ENCODE measurements at places on chromosomes 5 and 9. TPM values are rescaled to one million over a fixed set of nuclear protein-coding genes. Genes with fewer than 3 reads are reported as not detected.

DNA sequence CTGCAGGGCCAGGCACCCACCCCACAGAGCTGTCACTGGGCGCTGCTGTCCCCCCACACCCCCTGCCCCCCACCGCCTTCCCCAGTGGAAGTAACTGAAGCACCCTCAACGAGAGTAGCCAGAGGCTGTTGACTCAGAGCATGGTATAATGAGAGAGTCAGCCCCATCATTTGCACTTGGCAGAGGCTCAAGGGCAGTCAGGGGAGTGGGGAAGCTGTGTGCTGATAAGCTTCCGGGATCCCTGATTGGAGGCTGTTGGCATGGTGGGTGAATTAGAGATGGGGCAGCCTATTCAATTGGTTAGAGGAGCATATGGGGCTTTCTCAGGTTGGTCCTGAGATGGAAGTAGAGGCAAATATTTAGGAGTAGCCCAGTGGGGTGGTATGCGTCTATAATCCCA, 77.1 kb upstream of the GOLM1 start:
- no peak for DNase-seq

The KCTD16 gene
- 0.07 TPM for total RNA-seq

DNA sequence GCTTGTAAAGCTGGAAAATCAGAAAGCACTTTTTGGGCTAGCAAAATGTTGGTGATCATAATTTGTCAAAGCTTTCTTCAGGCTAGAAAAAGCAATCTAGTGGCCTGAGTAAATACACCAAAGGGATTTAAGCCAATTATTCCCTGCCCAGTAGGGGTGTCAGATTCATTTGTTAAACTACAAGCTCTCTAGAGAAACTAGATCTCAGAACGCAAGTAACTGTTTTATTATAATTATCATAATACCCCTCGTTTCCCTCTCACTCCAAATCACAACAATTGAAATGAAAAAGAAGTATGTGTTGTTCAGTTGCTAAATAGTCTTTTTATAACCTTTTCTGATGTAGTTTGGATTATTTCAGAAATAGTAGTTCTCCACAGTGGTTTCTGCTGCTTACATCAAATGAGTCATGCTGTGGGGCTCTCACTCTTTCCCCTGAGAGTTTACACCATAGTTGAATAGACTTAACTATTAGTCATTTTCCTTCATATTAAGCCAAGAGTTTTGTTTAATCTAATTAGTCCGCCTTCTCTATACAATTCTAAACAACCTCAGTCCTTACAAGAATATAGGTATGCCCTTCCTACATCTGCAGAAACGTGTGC, 918.6 kb upstream of the DMAC1 start:
- no peak for DNase-seq

- DNase-seq = no peak
Observed at GRCh38 chr5:151947931-151948608, 23.4 kb upstream of the GLRA1 start.

- DNase-seq = peak; percentile 82
Observed at GRCh38 chr5:139863855-139864558, 68.4 kb downstream of the PSD2 start.

GRCh38 chr5:124894541-124894940, 148.1 kb upstream of the ZNF608 start:
- no peak for DNase-seq

DNA sequence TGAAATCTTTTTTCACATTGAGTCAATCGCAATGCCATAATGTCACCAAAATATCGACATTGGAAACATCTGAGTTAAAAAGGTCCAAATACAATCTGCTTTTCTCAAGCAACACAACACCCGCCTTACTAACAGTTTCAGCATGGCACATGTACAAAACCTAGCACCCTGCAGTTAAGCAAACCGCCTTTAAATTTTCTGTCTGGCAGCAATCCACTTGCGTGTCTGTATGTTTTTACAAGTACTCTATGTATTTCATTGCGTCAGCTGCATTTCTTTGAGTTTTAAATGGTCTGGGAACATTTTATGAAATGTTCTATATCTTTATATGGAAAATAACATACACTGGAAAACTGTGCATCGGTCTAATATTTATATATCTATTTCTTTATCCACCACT, 134.6 kb downstream of the DENND1A start:
- DNase-seq = no peak

GRCh38 chr5:66958980-66959641, 237.5 kb downstream of the CD180 start:
- DNase-seq = peak; percentile 23

The MOB3B gene
- 68.2 TPM for total RNA-seq

The TLX3 gene
- not detected for total RNA-seq

The ZNF883 gene
- total RNA-seq = 3.8 TPM

- no peak for DNase-seq
Observed at GRCh38 chr5:143987751-143988560, 176.0 kb downstream of the HMHB1 start.

DNA sequence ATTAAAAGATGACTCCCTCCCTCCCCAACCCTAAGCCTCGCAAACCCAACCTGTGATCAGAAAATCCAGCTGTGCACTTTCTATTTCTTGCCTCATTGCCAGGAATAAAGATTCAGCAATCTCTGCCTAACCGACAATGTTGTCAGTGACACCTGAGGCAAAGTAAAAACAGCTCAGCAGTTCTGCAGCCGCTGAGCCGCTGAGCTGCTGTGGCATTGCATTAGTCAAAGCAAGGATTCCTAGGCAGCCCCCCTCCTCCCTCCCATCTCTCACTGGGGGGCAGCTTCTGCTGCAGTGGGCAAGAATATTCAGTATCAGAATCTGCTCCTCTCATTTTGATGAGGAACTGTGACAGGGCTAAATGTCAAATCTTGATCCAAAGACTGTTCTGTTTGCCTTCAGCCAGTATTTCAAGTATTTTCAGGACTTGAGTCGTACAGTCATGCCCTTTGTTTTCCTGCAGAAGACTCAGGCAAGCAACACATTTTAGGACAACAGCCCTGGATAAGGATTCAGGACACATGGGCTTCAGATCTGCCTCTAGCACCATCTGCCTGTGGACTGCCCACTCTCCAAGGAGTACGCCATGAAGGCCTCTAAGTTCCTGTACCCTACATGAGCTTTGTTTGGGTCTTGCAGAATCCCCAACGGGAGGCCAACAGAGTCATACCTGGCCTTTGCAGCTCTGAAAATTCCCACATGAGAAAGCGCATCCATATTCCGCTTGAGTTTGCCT, 41.1 kb upstream of the DAP start:
- DNase-seq = no peak

DNA sequence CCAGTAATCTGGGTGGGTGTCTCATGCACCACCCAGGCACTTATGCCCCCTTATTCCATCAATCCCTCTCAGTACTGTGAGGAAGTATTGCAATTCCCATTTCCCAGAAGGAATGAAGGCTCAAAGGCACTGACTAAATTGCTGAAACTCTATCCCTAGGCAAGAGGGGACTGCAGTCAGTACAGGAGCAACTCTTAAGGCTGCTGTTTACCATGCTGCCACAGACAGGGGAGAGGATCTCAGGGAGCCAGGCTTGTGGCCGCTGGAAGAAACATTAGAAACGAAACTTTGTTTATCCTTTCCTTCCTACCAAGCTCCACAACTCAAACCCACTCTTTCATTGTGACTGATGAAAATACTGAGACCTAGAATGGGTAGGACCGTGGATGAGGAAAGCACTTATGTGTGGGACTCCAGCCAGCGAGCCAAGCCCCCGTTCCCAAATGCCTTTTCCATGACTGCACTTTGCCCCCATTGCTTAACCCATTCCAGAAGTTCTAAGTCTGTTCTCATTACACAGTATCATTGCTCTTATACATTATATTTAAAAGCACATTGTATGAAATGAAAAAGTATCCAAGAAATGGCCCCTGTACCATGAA, 54.3 kb downstream of the TLE1 start:
- DNase-seq = no peak

GRCh38 chr5:14245132-14245925, 102.2 kb downstream of the TRIO start:
- no peak for DNase-seq

GRCh38 chr5:51566953-51567352, 183.7 kb downstream of the ISL1 start:
- DNase-seq = no peak

DNA sequence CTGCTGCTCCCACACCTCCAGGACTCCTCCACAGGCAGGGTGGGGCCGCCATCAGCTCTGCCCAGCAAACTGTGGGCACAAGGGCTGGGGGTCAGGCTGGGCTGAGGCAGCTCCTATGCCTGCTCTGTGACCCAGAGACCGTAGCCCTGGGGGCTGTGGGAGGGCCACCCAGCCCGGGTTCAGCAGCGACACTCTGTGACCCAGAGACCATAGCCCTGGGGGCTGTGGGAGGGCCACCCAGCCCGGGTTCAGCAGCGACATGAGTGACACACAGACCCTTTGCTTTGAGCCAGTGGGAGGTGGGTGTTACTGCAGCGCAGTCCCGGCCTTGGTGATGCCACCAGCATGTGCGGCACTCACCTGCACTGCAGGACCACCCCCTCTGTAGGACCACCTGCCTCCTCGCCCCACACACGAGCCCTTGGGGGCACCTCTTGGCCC, 118.9 kb upstream of the LPCAT1 start:
- DNase-seq = no peak

GRCh38 chr9:120859361-120859760, 16.6 kb upstream of the PSMD5 start:
- no peak for DNase-seq

DNA sequence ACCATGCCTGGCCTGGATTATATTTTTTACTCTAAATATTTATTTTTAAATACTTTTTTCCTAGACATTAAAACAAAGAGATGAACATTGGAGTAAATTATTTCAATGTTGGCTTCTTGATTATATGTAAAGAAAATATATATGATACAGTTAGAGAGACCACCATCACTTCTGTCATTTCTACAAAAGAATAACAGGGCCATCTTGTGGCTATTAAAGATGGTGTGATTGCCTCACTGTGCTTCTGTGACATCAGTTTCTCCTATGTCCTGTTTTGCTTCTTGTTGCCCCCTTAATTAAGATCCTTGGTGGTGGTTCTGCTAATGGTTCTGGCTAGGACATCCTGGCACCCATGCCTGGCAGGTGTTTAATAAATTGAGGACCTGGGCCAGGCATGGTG, 32.9 kb downstream of the NDFIP1 start:
- no peak for DNase-seq

- DNase-seq = peak; percentile 48
Observed at GRCh38 chr5:68251386-68251785, 35.8 kb downstream of the PIK3R1 start.

The KIF4B gene
- not detected for total RNA-seq

DNA sequence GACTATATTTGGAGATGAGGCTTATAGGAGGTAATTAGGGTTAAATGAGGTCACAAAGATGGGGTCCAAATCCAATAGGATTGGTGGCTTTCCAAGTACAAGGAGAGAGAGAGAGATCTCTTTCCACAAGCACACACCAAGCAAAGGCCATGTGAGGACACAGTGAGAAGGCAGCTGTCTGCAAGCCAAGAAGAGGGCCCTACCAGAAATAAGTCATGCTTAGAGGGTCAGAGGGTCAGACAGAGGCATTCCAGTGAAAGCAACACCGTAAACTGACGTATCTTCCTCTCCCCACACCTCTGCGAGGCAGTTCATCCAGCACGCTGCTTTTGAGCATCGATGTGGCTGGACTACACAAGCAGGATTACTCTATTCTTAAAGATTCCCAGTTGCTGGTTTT, 87.9 kb downstream of the SLC1A3 start:
- no peak for DNase-seq

The GGTA1 gene
- total RNA-seq = 2.7 TPM

DNA sequence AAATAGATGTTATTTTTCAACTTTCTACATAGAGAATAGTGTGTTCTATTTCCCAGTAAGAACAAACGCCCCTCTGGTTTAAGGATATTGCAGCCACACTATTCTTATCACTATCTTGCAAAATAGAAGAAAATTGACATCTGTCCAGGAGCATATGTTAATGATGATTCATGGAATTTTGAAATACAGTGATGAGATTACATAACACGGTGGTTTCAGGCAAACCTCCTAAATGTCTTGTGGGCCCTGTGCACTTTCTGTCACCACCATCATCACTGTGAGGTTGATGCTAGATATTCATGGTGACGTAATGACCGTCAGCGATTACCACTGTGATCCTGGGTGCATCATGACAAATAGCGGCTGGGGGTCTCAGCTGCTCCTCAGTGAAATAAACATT, 48.1 kb downstream of the CFAP90 start:
- no peak for DNase-seq

- no peak for DNase-seq
Observed at GRCh38 chr9:96680812-96681499, 25.8 kb upstream of the PRXL2C start.

The TXNDC8 gene
- total RNA-seq = not detected

The SLC6A7 gene
- total RNA-seq = not detected

DNA sequence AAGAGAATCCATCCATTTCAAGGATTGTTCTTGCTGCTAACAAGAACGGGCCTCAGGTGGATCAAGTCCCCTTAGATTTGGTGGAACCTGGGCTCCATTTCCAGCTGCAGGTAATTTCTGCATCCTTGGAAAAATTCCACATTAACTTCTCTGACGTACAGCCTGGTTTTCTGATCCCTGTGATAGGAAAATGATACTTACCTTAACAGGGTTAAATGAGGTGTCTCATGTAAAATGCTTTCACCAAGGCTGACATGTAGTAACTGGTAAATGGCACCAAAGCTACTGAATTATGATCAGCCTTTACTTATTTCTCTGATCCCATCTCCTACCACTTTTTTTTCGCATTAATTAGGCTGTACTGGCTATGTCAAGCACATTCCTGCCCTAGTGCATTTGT, 93.7 kb downstream of the FBXO38 start:
- DNase-seq = no peak

DNA sequence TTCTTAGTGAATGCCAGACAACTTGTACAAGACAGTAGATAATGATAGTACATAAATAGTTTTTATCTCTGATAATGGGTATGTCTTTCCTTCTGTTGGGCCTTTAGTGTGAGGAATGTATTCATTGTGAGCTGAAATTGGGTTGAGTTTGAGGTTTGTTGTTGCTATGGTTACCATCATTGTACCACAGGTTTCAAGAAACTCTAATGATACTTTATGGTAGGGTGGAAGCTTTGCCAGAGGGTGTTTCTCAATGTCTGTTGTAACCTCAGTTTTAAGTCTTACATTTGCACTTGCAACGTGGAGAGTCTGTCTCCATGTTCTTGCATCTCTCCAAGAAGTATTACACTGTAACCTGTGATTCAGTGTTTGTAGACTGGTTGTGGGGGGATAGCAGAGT, 1550.1 kb downstream of the MAT2B start:
- DNase-seq = no peak

DNA sequence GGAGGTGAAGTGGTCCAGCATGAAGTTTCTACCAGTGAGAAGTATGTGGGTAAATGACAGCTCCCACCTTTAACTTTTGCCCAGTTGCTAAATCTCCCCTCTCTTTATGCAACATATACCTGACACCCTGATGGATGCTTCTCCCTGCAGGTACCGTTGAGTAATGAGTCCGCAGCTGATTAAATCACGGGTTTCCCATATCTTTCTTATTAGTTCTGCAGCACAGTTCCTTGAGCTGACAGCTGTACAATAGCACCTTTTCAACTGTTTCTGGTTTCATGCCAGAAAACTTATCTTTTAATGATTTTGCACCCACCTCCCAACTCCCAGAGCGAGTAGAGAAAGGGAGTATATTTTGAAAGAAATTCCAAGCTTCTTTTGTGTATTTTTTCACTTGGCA, 161.0 kb upstream of the TUT7 start:
- no peak for DNase-seq

The LHX6 gene
- total RNA-seq = 2.1 TPM

- no peak for DNase-seq
Observed at GRCh38 chr9:98865284-98865875, 57.9 kb downstream of the GALNT12 start.

- DNase-seq = no peak
Observed at GRCh38 chr9:71609448-71609830, 158.9 kb downstream of the CEMIP2 start.

- no peak for DNase-seq
Observed at GRCh38 chr5:77306531-77306930, 96.1 kb downstream of the PDE8B start.
